KG1 (cell line): ENCODE measurements at places on chromosomes 16 and 17.

GRCh38 chr16:28292731-28293600 is 641 bp downstream of the SBK1 start:
- DNase-seq: no peak

DNA sequence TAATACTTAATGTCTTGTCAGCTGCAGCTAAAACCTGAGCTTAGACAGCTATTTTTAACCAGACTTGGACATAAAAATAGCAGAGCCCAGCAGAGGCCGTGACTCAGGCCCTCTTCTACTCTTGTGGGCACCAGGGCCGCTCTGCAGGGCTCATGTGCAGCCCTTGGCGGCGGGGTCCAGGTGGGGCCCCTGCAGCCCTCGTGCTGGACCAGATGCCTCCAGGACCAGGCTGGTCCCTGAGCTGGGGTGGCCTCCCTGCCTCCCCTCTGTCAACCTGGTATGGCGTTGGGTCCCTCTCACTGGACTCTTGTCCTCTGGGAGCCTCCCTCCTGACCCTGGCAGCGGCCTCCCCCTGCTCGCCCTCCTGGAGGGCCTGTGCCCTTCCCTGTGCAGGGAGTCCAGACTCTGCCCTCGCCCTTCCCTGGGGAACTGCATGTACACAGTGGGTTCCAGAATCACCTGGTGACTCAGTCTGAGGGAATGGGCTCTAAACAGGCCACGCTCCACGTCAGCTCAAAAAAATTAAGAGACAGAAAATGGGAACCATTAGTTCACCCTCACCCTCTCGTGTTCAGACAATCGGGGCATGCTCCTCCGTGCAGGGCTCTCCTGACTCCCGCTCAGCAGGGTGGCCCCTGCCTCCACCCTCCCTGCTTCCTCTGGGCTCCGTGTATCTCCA is 9.7 kb downstream of the CDK5R1 start:
- no peak for DNase-seq

- no peak for DNase-seq
These were observed 15.4 kb upstream of the ARHGAP17 start for GRCh38 chr16:25030420-25031131.

DNA sequence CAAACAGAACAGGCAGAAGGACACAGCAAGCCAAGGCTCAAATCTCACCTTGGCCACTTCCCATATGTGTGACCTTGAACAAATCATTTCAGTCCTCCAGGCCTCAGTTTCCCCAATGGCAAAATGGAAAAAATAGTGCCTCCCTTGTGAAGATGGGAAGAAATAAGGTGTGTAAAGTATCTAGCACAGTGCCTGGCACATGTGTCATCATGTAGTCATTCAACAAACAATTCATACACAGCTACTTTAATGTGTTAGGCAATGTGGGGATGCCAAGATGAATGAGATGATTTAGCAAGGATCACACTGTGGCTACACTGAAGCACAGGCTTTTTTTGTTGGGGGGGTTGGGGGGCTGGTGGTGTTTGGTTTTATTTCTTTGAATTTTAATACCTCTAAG is 13.3 kb downstream of the SRCIN1 start:
- no peak for DNase-seq

GRCh38 chr16:11056090-11056992 is 112.0 kb downstream of the CLEC16A start:
- no peak for DNase-seq
